MM.1S (cell line): ENCODE measurements at places on chromosomes 7 and 10.

DNA sequence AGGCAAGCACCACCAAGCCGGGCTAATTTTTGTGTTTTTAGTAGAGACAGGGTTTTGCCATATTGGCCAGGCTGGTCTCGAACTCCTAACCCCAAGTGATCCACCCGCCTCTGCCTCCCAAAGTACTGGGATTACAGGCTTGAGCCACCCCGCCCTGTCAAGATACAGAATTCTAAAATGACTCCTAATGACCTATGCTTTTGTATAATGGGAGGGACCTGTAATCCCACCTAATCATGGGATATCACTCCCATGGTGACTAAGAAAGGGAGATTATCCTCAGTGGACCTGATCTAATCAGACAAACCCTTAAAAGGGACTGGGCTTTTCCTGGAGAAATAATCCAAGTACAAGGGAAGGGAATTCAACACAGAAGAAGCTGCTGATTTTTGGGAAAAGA is 28.8 kb downstream of the SAMD8 start:
- DNase-seq: no peak

- DNase-seq: no peak
These were observed 79.1 kb downstream of the HDAC9 start for GRCh38 chr7:18574676-18575075.

DNA sequence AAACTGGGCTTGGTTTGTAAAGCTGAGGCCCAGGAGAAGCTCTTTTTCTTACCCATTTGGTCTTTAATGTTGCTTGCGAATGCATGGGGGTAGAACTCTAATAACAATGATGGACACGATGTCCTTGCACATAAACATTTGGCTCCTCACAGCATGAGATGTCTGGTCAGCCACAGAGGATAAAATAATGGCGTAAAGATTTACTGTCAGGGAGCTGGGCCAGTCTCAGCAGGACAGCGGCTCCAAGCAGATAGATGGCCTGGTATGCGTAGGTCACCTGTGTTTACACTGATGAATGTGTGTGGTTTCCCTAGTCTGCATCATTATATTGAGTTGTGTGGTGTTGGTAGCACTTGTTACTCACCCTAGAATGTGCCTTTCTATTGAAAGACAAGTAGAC is 537.4 kb downstream of the CNTNAP2 start:
- DNase-seq: no peak

GRCh38 chr10:21495752-21496342 is 29.6 kb downstream of the SKIDA1 start:
- peak; percentile 84 for DNase-seq

GRCh38 chr7:150322833-150323681 is at the start of the genes ACTR3C and LRRC61:
TSS of gene ACTR3C (minus strand) at chr7:150323545. CDS start at chr7:150295296, 28,249 bp downstream.
TSS of gene LRRC61 (plus strand) at chr7:150323355. CDS start at chr7:150336862, 13,507 bp downstream.
- DNase-seq: peak; percentile 86

DNA sequence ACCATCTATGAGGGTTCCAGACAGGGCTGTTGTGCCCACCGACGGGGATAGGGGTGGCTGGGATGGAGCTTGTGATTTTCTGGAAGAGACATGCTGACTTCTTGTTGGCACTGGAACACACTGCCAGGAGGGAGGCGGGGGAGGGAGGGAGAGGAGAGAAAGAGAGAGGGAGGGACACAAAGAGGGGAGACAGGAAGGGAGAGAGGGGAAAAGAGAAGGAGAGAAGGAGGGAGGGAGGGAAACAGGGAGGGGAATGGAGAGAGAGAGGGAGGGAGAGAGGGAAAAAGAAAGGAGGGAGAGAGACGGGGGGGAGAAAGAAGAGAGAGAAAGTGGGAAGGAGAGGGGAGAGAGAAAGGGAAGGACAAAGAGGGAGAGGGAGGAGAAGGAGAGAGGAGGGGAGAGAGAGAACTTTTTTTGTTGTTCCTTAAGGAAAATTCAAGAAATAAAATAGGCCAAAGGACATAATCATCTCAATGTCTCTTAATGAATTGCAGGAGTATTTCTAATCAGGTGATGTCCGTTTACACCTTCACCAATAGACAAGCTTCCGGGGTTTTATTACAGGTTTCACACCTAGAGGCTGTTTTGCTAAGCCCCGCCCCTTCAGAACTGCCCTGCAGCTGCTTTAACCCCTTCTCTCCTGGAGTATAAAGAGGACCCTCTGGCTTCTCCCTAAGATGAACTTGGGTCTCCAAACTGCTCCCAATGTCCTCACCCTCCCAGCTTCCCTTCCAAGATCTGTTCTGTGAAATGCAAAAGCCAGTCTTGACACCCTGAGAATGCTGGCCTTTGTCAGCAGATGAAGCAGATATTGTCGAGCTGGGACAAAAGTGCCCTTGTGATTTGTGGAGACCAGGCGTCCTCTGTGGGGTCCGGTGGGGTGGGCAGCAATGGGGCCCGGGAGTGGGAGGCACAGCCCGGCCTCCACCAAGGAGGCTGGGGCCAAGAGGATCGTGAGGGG is 82.0 kb upstream of the GTF2IRD1 start:
- DNase-seq: peak; percentile 85

- DNase-seq: peak; percentile 34
These were observed 124.4 kb downstream of the PON1 start for GRCh38 chr7:95199779-95200558.

GRCh38 chr7:83921941-83922607 is 272.5 kb downstream of the SEMA3A start:
- no peak for DNase-seq

DNA sequence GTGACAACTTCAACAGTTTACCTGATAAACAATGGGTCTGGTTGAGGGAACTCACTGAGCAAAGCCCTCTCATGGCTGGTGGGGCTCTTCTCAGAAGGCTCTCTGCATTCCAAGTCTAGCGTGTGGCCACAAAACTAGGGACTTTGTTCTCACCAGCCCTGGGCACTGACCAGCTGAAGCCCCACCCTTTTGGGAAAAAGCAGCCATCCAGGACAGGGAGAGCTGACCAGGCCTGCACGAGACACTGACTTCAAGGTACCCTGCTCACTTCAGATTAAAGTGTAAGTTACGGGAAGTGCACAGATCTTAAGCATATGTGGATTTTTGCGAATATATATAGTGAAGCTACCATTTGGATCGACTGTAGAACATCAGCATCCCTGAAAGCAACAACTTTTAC is 67.4 kb upstream of the LRRC4 start:
- DNase-seq: no peak

DNA sequence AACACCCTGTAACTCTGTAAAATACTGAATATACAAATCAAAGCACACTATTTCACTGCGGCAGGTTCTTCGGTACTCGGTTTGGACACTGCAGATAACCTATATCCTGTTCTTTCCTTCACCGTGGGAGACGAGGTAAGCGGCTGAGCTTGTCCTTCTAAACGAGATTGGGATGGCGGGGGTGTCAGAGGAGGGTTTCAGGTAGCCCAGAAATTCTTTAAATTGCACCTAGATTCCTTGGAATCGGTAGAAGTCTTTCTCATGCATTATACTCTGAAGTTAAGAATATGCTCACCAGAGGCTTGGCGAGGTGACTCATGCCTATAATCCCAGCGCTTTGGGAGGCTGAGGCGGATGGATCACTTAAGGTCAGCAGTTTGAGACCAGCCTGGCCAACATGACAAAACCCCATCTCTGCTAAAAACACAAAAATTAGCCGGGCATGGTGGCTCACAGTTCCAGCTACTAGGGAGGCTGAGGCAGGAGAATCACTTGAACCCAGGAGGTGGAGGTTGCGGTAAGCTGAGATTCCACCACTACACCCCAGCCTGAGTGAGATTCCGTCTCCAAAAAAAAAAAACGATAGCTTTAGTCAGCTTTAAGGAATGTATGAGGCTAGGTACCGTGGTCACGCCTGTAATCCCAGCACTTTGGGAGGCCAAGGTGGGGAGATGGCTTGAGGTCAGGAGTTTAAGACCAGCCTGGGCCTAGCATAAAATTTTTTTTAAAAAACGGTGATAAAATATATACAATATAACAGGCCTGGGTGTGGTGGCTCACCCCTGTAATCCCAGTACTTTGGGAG is 10.1 kb upstream of the LAT2 start:
- DNase-seq: no peak

DNA sequence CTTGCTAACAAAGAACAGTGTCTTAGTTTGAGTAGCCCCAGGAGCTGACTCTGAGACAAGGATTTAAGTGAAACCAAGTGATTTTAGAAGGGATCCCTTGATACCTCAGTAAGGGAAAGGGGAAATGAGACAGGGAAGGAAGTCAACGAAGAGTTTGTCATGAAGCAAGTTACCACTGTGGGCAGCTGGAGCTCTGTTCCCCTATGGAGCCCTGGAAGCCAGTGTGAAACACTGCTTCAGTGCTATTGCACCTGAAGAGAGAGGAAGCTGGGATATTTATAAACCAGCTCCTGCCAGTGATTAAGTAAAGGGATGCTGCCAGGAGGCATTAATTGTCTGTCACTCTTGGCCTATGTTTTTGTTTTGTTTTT is 58.9 kb upstream of the WAPL start:
- DNase-seq: no peak

- no peak for DNase-seq
These were observed 26.6 kb downstream of the WNT8B start for GRCh38 chr10:100489396-100489795.

GRCh38 chr10:79293841-79294581 is 53.3 kb upstream of the PPIF start:
- no peak for DNase-seq

- DNase-seq: no peak
These were observed 16.2 kb downstream of the PNLIPRP2 start for GRCh38 chr10:116636976-116637375.

DNA sequence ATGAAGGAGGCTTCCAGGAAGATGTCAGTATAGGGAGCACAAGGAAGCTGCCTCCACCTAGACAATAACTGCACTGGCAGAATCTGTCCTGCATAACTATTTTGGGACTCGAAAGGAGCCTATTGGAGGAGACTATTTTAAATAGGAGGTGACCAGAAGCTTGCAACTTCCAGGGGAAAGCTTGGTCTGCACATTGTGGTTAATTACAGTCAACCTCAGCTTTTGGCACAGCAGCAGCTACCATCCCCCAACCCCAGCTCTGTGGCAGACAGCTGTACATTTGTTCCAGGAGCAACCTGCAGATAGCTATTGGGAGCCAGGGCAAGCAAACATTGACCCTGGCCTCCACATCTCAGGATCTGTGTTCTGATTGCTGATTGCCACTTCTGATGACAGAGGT is 46.3 kb upstream of the NANOS1 start:
- peak; percentile 93 for DNase-seq

DNA sequence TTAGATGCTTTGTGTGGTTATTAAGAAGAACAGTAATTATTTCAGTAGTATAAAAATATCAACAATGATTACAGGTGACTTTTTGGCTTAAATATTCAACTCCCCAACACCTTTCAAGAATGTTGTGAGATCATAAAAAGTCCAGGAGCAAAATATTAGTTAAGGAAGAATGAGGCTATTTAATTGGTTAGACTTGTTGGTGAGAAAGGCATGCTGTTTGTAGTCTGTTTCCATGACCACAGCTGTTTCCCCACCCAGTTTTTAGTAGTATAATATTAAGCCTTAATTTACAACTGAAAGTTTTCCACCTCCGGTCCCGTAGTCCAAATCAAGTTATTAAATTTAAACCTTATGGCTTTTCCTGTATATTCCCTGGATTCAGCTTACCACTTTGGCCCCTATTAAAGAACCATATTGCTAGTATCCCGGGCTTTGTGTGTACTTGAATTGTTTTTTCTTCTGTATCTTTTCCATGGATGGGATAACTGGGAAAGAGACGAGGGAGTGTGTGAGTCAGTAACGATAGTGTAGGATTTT is 133.3 kb downstream of the CELF2 start:
- DNase-seq: no peak

DNA sequence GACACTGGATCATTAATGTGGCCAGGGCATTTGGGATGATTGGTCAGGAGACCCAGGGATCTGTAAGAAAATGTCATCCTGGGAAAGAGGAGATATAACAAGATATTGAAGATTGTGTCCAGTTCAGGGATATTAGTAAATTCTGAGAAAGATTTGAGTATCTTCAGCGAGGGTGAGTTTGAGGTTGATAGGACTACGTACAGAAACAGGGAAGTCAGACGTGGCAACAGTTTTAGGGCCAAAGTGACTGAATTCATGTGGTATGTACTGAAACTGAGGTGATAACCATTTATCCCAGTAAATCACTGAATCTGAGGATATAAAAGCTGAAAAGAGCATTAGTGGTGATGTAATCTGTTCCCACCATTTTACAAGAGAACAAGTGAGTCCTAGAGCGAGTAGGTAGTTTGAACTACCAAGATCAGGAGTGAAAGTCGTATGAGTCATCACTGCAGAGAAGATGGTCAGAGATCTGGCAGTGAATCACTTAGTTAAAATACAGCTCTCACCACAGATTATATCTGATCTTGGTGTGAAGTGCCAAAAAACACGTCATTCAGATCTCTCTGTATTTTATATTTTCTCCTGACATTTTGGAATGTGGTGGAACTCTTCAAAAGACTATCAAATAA is 220.5 kb downstream of the CDK14 start:
- peak; percentile 38 for DNase-seq

GRCh38 chr7:30453921-30454320 is 24.7 kb downstream of the NOD1 start:
- DNase-seq: no peak

- DNase-seq: peak; percentile 75
These were observed 43.7 kb downstream of the DNAJB9 start for GRCh38 chr7:108613147-108613948.
